ENCODE measurements at places on chromosomes 2 and 18.
A peak's percentile ranks its signal among the peaks of the same experiment; 100 is the strongest.

DNA sequence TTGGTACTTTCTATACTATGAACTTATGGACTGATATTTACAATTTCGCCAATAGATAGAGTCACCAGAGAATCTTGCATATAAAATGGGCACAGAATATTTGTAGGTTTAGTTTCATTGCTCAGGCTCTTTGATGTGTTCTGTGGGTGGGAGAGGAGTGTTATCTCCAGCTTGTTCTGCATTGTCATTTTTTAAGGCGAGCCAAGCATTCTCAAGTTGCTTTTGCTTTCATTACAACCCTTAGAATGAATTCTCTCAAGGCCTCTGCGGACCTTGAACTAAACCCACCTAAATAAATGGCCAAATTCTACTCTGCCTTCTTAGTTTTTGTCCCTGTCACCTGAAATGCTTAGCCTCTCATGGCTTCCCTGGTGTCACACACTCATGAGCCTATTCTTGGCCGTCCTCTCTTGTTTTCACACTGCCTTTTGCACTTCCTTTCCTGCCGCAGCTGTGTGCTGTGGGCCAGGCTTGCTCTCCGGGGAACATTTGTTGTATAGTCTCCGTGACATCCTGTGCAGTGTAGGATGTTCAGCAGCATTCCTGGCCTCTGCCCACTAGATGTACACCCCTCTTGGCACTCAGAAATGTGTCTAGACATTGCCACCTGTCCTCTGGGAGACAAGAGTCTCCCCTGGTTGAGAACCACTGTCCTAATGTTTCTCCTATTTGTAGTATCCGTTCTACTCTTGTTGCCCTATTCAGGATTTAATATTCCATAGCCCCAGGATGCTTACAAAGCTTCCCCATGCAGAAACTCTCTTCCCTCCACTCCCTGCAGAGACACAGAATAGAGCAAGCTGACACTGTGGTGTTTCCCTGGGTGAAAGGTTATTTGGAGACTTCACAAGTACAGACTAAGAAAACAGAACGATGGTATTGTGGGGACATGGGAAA lies 255.6 kb downstream of the PTPRM start:
- no peak for DNase-seq

- DNase-seq = no peak
Observed at GRCh38 chr2:235603659-235604058, 109.8 kb downstream of the AGAP1 start.

- DNase-seq = peak; percentile 6
Observed at GRCh38 chr2:155690785-155691184, 641.7 kb downstream of the NR4A2 start.

GRCh38 chr2:44324971-44325426 lies 36.3 kb downstream of the PREPL start:
- DNase-seq = no peak

GRCh38 chr2:11100976-11101375 lies 54.3 kb upstream of the SLC66A3 start:
- no peak for DNase-seq

GRCh38 chr18:74689251-74689650 lies 91.6 kb downstream of the ZNF407 start:
- no peak for DNase-seq
